ENCODE measurements at places on chromosomes 3 and 15. TPM values are rescaled to one million over a fixed set of nuclear protein-coding genes. Genes with fewer than 3 reads are reported as not detected.
A peak's percentile ranks its signal among the peaks of the same experiment; 100 is the strongest.

ADGRG7 gene
- not detected for total RNA-seq

PLXND1 gene
- total RNA-seq: 53.6 TPM

CCDC174 gene
- 18.4 TPM for total RNA-seq

GPR149 gene
- total RNA-seq: not detected

PLA1A gene
- total RNA-seq: 4.9 TPM

CHL1 gene
- 49.8 TPM for total RNA-seq

RPLP1 gene
- total RNA-seq: 805 TPM

UACA gene
- 68.5 TPM for total RNA-seq

C3orf85 gene
- total RNA-seq: not detected

KLHL6 gene
- total RNA-seq: 2.7 TPM

FEZF2 gene
- not detected for total RNA-seq

RBMS3 gene
- 48.4 TPM for total RNA-seq

MYH15 gene
- not detected for total RNA-seq

DNA sequence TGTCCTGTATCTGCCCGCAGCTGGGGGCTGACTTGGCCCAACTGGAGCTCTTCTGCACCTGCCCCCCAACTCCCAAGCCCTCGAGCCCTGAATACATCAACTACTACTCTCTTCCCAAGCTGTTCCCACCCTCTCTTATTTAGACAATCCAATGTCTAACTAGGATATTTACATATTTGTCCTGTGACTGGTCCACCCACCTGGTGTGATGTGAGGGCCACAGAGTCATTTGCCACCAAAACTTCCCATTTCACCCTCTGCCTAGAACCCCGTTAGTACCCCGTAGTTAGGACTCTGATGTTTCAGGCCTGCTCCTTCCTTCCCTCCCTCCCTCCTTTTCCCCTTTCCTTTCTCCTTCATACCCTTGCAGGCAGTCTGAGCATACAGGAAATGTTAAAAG lies 6.4 kb downstream of the CPLX3 start:
- no peak for DNase-seq

DNA sequence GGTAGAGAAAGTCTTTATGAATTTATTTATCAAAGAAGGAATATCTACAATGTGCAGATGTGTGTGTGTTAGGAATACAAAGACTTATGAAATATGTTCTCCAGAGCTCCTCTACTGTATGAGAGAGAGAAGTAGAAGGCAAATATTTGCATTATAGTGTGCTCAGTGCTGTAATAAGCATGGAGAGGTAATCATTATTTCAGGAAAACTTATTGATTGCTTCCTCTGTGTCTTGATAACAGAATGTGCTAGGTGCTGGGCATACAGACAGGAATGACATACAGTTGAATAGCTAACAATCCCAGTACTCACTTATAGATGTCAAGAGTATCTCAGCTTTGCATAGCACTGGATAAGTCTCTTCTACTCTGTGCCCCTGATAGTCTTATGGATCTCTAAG lies 30.2 kb downstream of the ATG7 start:
- no peak for DNase-seq

DNA sequence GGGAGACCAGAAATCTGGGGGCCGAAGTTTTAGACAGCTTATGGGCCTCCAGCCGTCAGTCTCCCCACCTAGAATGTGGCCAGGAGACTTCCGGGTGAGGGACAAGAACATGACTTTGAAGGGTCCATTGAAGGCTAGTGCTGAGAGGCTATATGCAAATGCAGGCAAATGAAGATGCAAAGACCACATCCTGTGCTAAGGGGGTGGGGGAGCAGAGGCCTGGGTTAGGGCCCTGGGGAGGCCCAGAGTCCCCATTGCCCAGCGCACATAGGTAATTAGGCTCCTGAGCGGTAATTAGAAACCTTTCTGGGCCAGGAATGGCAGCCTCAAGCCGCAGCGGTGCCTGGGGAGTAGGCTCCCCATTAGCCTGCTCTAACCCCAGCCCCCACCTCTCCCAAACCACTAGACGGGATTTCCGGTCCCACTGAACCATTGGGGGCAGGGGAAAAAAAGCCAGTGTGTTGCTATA lies 6.8 kb downstream of the CSK start:
- DNase-seq: no peak

DNA sequence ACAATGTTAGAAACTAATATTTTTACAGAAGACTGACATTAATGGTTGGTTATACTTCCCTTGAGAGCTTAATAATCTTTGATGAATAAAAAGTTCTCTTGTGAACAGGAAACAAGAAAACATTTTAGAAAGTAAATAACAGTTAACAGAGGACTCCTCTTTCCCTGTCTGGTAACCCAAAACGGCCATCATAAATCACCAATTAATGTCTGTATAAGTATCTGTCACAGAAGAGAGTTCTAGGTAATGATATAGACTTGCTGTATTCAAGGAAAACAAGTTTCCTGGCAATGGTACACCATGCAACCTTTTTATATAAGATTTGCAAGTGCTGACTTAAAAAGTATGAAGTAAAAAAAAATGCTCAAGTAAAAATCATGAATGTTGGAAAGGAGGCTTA lies 426.7 kb downstream of the SOX2 start:
- no peak for DNase-seq

- no peak for DNase-seq
Observed at GRCh38 chr3:138914870-138915502, 32.0 kb downstream of the FOXL2 start.

- DNase-seq: no peak
Observed at GRCh38 chr3:186896875-186897274, 33.5 kb upstream of the ST6GAL1 start.

DNA sequence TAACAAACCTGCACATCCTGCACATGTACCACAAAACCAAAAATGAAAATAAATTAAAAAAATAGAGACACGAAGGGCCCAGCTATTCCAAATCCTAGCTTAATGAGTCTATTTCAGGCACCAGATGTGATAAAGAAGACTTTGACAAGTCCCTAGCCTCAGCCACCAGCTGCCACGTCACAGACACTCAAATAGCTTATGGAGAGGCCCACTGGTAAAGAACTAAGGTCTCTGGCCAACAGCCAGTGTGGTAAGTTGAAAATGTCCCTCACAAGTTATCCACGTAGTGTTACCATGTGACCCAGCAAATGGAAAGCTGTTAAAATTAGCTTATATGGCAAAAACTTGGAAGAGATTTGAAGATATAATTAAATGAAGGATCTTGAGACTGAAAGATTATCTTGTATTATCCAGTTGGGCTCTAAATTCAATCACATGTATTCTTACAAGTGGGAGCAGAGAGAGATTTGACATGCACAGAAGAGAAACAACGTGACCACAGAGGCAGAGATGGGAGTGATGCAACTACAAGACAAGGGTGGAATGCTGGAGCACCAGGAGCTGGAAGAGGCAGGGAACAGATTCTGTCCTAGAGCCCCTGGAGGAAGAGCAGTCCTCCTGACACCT lies 10.9 kb downstream of the ACSBG1 start:
- DNase-seq: no peak

GRCh38 chr15:58134886-58135285 lies 3.3 kb upstream of the AQP9 start:
- DNase-seq: no peak

DNA sequence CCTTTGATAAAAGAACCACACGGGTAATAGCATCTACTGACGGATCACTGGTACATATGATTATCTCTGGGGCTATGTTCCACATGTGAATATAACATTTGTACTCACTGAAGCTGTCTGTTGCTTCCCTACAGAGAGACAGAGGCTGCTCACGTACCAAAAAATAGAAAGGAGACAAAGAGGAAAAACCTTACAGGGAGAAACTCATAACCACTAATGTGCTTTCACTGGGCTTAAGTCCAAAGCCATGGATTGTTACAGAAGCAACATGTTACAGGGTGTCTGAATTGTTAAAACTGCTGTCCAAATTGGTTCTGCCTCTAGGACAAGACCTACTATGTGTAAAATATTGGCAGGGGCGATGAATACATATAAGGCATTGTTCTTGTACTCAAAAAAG lies 311.9 kb downstream of the FOXP1 start:
- DNase-seq: no peak

DNA sequence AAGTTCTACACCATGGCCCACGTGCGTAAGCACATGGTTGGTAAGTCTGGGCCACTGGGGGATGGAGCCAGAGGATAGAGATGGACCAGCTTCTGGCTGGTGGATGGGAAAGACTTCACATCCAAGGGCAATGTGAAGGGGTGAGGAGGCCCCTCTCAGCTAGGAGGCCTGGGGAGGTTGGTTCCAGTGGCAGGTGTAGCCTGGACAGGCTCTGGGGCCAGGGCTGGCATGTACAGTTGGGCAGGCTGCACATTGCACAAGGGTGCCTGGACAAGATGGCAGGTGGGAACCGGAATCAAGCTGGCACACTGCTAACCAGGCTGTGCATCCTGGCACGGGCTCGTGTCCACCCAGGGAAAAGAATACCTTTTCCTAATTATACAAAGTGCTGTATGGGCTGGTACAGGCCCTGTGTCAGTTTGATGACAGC lies 8.1 kb downstream of the ZBTB47 start:
- no peak for DNase-seq

GRCh38 chr3:175977968-175978752 lies 1119.0 kb downstream of the NAALADL2 start:
- no peak for DNase-seq

- no peak for DNase-seq
Observed at GRCh38 chr3:157132936-157133335, 27.0 kb downstream of the CCNL1 start.

DNA sequence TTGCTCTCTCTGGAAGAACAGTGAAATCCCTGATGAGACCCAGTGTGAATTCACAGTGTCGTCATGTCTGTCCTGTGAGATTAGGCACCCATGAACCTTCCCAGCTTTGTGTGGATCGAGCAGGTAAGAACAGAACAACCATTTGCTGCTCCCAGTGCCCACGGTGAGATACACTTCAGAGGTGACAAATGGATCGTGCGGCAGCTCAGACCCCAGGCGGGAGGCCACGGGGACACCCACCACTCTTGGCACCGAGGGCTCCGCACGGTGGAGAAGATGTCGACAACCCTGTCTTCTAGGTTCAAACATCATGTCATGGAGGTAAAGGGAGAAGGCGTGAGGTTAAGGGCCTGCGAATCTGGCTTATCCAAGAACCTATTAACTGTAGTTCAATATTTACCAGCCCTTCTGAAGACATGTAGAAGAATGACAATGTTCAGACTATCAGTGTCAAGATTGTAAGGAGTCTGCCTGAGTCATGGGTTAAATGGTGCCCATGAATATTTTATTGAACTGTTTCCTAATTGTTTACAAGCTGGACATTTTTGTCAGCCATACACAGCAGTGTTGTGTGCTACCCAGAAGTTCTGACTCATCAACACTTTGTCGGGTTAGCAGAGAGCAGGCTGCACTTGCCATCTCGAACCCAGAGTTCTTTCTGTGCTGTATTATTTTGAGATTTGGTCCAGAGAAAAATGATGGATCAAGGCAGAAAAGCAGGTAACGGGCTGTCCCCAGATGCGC lies 15.5 kb upstream of the PCSK6 start:
- DNase-seq: peak; percentile 9

DNA sequence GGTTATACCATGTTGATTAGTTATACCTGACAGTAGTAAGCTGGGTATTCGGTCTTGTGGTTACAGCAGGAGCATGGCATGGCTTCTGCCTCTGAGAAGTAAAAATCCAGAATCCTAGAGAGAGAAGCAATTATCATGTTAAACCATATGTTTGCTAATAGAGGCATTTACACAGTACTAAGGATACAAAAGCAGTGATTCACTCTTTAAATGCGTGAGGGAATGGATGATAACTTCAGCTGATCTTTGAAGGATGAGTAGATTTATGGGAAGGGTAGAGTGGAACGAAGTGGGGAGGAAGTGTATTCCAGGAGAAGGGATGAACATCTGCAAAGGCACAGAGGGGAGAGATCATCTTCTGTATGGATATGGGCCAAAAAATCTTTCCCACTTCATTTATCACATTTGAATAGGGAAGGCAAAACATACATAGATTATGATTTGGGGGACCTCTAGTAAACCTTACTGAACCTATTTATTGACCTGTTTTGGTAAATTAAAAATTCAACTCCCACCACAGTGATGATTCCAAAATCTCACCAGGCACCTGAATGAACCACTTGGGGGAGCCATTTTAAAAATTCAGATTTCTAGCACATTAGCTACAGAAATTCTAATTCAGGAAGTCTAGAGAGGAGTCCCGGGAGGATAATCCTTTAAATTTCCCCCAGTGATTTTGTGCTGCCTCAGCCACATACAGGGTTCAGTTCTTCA lies 35.1 kb downstream of the IGSF10 start:
- no peak for DNase-seq

- no peak for DNase-seq
Observed at GRCh38 chr3:186529201-186529999, 14.8 kb downstream of the CRYGS start.

- no peak for DNase-seq
Observed at GRCh38 chr3:57059411-57059810, 1.1 kb upstream of the SPATA12 start.

DNA sequence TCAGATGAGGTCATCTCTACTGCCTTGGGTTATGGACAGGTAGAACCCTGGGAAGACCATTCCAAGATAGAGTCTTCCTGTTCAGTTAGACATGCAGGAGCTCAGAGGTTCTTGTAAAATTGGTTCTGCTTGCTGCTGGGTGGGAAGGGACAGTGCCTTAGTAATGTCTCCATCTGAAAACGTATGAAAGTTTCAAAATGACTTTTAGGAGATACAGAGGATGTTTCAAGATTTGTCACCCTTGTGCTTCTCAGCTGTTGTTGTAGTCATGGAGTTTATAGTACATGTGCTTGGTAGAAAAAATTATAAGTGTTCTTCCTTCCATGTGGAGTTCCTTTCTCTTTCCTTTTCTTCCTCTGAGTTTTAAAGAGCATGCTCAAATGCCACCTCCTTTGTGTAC lies 885.2 kb upstream of the CFAP20DC start:
- no peak for DNase-seq

GRCh38 chr15:41778521-41778920 lies 4.2 kb downstream of the MAPKBP1 start:
- no peak for DNase-seq

DNA sequence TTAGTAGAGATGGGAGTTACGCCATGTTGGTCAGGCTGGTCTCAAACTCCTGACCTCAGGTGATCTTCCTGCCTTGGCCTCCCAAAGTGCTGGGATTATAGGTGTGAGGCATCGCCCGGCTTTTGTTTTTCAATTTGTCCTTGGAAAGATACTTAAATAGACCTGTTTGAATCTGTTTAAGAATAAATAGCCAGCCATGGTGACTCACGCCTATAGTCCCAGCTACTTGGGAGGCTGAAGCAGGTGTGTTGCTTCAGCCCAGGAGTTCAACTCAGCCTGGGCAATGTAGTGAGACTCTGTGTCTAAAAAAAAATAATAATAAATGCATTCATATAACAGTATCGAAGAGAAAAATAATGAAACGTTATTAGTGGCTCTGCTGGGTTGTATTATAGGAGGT lies 17.3 kb downstream of the SNAPC5 start:
- DNase-seq: no peak
